ENCODE measurements at places on chromosomes 2 and 18.

GRCh38 chr2:232286001-232286868 lies 92.3 kb upstream of the ALPP start:
- no peak for DNase-seq

GRCh38 chr18:35118641-35119040 lies 77.4 kb downstream of the MAPRE2 start:
- no peak for DNase-seq

DNA sequence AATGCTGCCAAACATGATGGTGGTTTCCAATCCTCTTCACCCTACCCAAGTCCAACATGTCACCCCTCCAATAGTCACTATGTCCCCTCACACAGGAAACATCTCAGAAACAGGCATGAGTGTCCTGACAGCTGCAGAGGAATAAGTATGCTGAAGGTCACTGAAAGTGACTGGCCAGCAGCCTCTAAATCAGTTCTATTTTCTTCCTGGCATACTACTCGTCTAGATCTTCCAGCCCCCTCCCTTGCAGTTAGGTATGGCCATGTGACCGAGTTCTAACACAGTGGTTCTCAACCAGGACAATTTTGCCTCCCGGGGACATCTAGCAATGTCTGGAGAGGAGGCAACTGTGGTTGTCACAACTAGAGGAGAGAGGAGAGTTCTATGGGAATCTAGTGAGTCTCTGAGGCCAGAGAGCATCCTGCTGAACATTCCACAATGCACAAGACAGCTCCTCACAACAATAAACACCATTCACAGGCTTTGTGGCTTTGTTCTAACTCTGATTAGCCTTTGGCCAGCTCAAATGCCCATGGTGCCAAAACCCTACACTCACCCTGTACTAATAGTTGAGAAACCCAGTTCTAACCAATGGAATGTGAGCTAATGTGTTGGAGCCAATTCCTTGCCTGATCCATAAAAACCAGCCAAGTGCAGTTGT lies 12.6 kb upstream of the ID2 start:
- no peak for DNase-seq

GRCh38 chr2:238985041-238985729 lies 137.3 kb downstream of the TWIST2 start:
- no peak for DNase-seq

GRCh38 chr2:25899404-25899970 lies 21.2 kb upstream of the ASXL2 start:
- no peak for DNase-seq

DNA sequence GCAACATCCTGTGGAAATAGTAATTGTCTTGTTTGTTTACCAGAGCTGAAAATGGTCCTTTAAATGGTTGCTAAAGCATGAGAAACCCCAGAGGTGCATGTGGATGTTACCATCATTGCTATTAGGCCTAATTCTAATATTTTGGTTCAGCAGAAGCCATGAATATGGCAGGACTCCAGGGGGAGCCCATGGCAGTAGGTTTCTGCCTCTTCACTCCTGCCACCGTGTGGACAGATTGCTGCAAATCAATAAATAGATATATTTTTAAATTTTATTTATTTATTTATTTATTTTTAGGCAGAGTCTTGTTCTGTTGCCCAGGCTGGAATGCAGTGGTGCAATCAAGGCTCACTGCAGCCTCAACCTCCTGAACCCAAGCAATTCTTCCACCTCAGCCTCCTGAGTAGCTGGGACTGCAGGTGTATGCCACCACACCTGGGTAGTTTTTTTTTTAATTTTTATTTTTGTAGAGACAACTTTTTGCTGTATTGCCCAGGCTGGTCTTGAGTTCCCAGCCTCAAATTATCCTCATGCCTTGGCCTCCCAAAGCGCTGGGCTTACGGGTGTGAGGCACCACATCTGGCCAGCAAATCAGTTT lies 54.9 kb upstream of the CAPN13 start:
- no peak for DNase-seq

GRCh38 chr2:72011791-72012190 lies 135.9 kb downstream of the CYP26B1 start:
- DNase-seq = no peak
